ENCODE measurements at places on chromosomes 2 and 18.

- DNase-seq: no peak
Measured at GRCh38 chr2:65320042-65320725, 92.6 kb downstream of the ACTR2 start.

DNA sequence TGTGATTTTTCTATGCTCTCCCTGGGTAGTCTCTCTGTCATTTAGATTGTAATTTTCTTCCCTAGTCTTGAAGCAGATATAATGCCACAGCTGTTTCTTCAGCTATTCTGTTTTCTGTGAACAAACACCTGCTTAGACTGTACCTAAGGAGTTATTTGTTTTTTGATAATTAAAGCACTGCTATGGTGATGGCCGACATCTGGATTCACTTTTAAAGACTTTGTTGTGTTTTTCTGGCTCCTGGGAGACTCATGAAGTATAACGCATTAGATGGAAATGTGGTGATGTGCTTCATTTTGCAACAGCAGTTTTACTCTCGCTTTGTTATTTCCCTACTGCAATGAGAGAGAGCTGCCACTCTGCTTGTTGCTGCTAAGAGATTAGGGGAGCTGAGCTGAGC, 15.7 kb upstream of the C2orf69 start:
- DNase-seq: no peak

DNA sequence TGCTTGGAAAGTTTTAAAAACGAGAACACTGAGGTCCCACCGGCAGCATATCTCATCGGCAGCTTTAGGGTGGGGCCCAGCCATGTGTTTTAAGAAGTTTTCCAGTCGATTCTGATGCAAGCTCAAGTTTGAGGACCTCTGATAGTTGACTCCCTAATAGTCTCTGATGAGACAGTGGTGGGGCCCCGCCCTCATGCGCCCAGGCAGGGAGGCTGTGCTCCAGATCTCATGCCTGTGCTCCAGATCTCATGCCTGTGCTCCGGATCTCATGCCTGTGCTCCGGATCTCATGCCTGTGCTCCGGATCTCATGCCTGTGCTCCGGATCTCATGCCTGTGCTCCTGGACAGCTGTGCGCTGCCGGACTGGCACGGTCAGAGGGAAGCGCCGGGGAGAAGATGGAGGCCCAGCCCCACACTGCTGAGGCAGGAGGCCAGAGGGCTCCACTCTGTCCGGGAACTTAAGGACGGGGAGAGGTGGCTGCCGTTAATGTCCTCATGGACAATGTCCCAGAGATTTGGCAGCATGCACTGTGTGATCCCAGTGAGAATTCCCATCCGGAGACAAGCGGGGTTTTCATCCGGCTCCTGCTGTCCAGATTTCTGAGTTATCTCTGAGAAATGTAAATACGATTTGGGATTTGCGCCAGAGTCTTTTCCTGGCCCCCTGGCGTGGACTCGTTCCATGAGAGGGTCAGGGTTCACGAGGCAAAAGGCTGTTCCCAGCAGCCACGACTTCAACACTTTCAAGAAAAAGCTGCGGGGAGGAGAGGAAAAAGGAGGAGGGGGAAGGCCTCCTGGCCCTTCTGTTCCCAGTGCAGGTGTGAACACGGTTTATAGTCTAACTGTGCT, 9.4 kb upstream of the COLEC11 start:
- DNase-seq: no peak

DNA sequence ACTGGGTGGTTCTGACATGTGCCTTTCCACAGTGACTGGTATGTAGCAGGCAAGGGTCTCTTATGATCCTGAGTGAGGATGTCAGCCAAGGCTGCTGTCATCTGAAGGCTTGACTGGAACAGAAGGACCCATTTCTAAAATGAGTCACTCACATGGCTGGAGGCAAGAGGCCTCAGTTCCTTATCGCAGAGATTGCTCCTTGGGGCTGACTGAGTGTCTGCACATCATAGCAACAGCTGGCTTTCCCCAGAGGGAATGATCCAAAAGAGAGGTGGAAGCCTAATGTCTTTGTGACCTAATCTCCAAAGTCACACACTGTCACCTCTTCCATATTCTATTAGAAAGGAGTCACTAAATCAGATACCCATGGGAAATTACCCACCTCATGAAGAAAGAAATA, 114.0 kb downstream of the NEDD4L start:
- no peak for DNase-seq

- no peak for DNase-seq
Measured at GRCh38 chr2:36820942-36821605, 124.6 kb downstream of the VIT start.

GRCh38 chr2:169822785-169823392, 1.8 kb downstream of the METTL5 start:
- DNase-seq: no peak

DNA sequence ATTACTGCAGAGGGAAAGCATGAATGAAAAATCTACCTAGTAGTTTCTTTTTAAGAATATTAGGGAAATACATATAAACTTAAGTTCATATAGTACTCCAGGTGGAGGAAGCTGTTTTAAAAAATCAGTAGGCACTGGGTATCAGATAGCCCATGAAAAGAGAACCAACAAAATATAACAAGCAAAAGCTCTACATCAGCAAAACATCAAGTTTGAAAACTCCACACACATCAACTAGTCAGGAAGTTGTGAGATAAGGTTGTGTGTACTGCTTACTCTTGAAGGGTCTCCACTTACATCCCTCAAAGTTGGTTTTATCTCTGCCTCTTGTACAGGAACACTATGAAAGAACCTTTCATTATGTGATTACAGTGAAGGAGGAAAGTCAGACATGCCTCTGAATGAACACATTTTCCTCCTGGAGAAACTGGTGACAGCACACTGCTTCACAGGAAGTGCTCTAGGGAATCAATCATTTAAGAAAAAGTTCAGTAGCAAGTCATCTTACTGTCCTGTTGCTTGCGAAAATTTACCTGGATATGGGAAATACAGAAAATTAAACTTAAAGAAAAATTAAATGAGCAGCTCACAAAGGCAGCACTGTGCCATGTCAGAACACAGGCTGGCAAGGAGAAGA, 57.7 kb downstream of the THADA start:
- no peak for DNase-seq

- DNase-seq: no peak
Measured at GRCh38 chr2:232013701-232014353, 52.3 kb downstream of the DIS3L2 start.

DNA sequence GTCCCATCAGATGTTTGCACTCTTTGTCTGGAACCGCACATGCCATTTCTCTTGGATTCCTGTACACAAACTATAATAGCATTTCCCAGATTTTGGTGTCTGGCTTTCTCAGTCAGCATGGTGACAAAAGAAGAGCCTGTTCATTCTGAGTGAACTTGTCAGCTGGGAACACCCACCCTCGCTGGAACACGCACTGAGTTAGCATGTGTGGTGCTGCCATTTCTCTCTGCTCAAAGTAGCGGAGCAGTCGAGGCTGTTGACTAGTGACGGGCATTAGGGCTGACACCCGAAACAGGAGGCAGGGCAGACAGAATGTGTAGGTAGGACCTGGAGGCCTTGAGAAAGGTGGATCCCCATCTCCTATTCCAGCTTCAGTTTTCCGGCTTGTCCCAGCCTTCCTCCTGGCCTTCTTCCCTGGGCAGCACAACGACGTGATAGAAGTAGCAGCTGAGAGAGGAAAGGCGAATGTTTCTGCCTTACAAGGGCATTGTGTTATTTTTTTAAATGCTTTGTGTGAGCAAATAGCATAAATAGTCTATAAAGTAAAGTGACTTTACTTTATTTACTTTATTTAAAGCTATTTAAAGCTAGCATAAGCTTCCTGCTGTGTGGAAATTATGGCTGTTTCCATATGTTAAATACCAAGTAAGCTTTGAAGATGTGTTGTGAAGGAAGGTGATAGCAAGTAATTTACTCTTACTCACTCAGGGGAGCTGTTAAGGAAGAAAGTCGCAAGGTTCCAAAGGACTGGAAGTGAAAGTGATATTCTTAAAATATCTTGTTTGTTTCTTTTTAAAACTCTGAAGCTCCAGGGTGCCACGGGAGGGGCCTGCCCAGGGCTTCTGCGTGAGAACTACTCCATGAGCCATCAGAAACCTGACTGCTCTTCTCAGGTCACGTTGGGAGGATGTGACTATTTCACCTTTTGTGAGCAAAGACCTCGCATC, 272.6 kb downstream of the NEDD4L start:
- no peak for DNase-seq

GRCh38 chr18:48027401-48027963, 97.0 kb upstream of the SMAD2 start:
- no peak for DNase-seq
